ENCODE measurements at places on chromosomes 7 and 10.

GRCh38 chr10:12974491-12975199 is 26.9 kb downstream of the CCDC3 start:
- no peak for DNase-seq

DNA sequence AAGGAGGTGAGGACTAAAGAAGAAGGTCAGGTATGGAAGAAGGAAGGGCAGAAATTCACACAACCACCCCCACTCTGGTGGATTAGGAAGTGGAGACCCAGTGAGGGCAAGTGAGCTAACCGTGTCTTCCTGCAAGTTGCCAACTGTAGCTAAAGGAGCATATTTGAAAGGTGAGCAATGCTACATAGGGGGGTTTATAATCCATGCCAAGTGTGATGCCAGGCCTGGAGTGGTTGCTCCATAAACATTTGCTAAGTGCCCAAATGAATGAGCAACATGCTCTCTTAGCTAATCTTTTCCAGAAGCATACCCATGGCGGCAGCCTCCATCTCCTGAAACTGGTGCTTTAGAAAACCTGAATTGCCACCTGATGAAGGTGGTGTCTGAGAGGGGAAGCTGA is 121.6 kb downstream of the LRRC18 start:
- no peak for DNase-seq

DNA sequence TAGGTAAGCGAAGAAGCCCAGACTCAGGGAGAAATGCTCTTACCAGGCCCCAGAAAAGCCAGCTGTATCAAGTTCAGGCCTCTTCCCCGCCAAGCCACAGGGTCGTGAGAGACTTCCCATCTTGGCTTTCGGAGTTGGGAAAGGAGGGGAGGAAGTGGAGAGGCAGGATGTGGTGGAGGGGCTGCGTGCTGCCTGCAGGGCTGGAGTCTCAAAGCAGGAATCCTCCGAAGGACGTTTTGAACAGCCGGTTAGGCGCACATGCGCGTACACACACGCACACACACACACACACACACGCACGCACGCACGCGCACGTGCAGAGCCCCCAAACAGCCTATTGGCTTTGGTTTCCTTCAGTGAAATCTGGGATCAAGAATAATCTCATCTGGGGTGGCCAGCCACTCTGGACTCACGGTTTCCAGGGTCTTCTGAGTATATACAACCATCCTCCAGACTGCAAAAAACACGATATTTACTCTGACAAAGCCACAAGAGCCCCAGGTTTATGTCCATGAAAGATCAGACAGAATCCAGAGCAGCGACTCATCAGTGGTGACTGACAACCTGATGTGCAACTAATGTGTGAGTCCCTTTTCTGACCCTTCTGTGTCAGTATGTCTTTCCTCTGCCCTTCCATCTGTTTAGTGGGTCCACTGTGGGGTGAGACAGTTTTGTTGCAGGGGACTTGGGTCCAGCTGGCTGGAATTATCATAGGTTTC is 115.0 kb upstream of the ZNF438 start:
- DNase-seq = no peak

- DNase-seq = no peak
These were observed 16.5 kb downstream of the SLK start for GRCh38 chr10:103983367-103983911.

DNA sequence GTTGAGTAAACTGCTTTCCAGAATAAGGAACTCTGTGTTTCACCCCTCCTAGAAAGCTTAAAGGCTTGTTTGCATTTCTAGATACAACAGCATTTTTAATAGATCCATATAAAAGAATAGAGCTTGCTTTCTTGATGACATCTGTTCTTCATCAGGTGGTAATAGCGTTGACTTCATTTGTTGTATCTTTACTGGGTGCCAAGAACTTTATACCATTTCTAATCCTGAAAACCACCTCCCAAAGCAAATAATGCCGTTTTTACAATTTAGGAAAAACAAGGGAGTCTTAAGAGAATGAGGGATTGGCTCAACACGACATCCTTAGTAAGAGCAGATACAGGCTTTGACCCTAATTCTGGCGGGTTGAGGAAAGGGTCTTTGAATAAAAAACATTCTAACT is 993.4 kb downstream of the TYW1 start:
- no peak for DNase-seq

GRCh38 chr10:95872158-95872711 is 35.5 kb upstream of the CC2D2B start:
- no peak for DNase-seq

DNA sequence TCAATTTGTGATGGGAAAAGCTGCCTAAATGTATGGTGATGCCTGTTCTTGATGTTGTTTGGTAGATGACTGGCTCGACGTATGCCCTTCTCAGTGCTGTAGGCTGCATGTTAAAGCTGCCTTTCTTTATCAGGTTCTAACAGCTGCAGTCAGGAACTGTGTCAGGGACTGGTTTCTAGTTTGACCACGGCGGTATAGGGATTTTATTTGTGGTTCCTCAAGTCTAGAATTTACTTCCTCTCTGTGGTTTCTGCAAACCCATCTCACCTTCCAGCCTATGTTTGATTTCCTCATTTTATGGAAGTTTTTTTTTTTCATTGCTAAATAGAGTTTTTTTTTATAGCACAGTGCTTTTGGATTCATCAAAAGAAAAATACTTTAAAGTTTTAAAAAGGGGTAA is 26.5 kb downstream of the LMTK2 start:
- no peak for DNase-seq

DNA sequence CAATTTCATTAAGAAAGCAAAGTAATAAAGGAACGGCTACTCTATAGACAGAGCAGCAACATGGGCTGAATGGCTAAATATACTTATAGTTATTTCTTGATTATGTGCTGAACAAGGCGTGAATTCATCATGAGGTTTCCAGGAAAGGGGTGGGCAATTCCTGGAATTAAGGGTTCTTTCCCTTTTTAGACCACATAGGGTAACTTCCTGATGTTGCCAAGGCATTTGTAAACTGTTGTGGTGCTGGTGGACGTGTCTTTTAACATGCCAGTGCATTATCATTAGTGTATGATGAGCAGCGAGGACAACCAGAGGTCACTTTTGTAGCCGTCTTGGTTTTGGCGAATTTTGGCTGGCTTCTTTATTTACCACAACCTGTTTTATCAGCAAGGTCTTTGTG is 28.5 kb upstream of the ZMYND11 start:
- DNase-seq = no peak

DNA sequence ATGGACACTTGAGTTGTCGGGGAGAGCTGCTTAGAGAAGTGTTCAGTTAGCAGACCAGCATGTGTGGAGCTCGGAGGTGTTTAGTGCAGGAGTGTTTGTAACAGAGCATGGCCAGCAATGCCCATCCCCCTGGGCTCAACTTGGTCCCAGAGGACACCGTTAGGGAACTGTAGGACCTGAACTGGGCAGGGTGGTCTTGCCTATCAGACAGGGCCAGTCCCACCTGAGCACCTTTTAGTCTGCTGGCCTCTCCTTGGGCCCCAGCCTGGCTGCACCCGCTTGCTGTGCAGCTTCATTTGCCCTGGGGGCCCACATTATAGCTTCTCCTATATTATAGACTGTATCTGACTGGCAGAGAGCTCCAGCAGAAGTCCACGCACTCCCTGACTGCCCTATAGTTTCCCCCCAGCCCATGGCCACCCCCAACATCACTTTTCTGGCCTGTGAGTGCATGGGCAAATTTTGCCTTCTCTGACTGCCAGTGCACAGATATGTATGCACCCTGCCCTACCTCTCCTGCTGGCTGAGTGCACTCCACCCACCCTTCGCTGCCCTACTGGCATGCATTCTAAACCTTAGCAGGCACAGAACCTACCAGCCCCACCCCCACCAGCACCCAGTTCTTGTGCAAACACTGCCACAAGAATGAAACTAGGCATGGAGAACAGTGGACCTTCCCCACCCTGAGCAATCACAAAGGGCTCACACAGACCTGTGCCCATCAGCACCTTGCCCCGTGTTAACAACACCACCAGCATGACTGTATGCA is 1030.6 kb upstream of the GHITM start:
- DNase-seq = no peak

DNA sequence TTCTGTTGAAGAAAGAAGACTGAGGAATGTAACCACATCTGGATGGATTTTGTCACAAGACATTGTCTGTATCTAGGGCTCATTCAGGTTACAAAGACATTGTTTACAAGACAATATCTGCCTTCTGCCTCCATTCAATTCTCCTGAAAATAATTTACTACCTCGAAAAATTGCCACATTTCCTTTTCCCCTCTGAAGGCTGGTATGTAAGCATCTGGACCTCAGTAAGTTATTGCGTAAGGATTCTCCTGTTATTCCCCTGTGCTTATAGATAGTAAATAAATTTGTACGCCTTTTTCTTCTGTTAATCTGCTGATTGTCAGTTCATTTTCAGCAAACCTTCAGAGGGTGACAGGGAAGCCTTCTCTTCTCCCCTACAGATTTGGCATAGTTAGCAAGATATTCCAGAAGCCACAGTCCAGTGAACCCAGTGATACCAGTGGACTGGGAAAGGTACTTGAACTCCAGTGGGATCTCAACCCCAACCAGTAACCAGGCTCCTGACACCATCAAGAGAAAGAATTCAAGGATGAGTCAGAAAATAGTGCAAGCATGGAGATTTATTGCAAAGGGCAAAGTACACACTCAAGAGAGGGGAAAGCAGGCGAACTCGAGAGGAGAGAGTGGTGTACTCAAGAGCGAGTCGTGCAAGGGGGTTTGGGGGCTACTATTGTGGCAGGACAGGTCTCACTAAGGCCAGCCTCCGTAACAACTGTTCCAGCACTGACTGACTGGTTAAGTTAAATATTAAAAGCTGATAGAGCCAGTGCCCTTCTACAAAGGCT is 706.9 kb upstream of the GHITM start:
- no peak for DNase-seq

DNA sequence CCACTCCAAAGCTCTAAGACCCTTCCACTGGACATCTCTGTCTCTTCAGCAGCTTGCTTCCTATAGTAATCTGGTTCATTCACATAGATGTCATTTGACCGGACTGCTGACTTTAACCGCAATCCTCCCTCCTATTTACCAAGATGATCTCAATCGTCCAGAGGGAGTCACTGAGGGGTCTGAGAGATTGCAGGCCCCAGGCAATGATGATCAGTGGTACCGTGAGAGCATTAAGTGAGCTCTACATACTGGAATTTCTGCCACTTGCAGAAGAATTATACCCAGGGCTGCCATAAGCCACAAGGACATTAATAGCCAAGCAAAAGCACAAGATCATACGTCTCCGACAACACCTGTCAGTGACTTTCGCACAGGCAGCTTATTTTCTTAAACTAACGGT is 245.9 kb downstream of the SFMBT2 start:
- no peak for DNase-seq

DNA sequence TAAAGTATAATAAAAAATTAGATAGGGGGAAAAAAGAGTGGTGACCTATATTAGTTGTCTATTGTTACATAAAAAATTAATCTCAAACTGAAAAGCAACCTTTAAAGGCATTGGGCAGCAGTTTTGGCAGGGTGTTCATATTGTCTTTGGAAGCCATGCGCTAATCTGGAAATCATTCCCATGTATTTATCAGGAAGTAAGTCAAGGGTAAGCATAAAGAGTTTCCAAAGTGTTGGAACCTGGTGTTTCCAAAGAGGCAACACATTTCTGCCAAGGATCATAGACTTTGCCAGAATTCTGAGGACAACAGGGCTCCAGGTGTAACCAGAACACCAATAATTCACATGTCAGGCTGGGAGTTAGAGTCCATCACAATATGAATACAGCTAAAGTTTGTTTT is 55.7 kb upstream of the EGFR start:
- DNase-seq = no peak

DNA sequence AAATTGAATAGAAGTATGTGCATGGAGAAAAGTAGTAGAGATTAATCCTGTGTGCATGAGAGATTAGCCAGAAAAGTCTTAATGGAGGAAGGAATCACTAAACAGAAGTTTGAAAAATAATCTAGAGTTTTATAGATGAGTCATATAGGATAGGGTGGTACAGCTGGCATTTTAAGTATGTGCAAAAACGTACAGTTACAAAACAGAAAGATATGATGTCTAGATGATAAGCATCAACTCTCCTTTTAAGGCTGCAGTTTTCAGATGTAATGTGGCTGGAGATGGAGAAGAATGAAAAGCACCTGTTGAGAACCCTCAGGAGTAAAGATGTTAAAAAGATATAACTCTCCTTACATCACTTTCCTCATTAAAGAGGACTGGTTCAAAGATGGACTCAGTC is 271.3 kb downstream of the STK31 start:
- DNase-seq = no peak

DNA sequence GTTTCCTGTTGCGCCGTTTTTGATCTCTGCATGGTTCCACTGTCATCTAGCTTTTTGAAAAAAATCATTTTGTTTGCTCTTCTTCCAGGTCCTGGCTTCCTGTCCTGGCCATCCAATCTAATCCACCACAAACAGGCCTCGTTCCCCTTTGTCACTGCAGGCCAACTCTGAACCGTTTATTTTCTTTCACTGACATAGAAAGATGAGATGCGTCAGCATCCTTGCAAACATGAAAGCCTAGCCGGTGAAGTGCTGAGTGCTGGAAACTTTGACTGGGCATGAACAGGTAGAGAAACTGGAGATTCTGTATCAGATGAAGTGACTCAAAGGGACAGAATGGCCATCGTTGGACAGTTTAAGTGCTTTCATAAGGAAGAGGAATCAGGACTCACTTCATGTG is 1247.8 kb downstream of the TYW1 start:
- no peak for DNase-seq

GRCh38 chr7:36972140-36972518 is 247.8 kb upstream of the AOAH start:
- no peak for DNase-seq

- no peak for DNase-seq
These were observed 743 bp upstream of the PITRM1 start for GRCh38 chr10:3173171-3173878.

DNA sequence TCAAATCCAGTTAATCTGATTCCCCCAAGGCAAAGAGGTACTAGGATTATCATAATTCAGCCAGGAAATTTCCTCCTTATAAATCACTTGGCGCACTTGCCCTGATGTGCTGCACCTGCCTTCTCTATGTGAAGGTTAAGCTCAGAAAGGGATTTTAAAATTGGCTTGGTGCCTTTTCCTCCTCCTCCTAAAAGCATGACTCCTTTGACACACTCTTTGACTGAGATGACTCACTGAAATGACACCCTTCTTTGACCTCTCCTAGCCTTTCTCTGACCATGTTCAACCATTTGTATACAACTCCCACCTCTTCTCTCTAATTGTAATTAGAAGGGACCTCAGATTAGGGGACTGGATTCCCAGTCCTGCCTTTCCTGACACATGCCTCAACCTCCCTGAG is 46.5 kb downstream of the ABLIM1 start:
- DNase-seq = no peak

DNA sequence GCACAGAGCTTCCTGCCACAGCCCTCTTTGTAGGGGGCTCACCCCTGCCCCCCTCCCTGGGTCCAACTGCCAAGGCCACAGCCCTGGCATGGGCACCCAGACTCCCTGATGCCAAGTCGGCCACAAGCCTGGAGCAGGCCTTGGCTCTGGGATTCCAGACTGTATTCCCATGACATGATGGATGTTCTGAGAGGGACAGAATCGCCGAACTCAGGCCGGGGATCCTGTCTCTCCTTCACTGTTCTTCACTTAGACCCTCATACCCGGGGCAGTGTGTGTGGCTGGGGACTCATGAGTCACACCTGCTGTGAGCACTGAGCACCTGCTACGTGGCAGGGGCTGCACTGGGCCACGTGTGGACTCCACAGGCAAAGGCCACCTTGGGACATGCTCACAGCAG is 7.9 kb downstream of the CALML5 start:
- no peak for DNase-seq

Data from stimulated activated CD8-positive, alpha-beta memory T cell treated with anti-CD3 and anti-CD28 coated beads, Interleukin-7, amount 100 ng/mL, for 1 hour (primary cell).